ENCODE measurements at places on chromosomes 6 and 20.

- DNase-seq: no peak
Observed at GRCh38 chr6:149015535-149016525, 269.0 kb downstream of the UST start.

GRCh38 chr20:48722737-48723191 lies 105.0 kb downstream of the PREX1 start:
- no peak for DNase-seq

- no peak for DNase-seq
Observed at GRCh38 chr6:4819706-4820283, 43.6 kb downstream of the CDYL start.

DNA sequence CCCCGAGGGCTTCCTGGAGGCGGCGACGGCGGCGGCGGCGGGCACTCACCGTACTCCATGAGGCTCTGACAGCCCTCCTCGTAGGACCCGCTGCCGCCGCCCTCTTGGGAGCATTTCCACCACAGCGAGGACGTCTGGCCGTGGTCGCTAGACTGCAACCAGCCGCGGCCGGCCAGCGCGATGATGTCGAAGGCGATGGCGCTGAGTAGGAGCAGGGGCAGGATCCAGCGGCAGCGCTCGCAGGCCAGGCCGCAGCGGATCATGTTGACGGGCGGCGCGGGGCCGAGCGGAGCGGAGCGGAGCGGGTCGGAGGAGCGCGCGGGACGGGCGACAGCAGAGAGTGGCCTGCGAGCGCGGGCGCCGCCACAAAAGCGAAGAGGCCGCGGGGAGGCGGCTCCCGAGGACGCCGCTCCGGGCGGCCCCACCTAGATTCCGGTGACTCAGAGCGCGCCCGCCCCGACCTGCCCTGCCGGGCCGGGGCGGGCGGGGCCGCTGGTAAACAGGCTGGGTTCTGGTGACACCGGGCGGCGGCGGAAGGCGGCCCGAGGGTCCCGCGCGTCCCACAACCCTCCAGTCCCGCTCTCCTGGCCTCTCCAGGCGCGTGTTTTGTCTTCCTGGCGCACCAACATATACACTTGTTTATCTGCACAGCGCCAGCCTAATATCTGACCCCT lies at the start of gene PERP:
Gene PERP (minus strand): TSS at position 342 of the 674 bp plus-strand sequence. CDS start 79 bp downstream, at position 263.
- DNase-seq: peak; percentile 53

DNA sequence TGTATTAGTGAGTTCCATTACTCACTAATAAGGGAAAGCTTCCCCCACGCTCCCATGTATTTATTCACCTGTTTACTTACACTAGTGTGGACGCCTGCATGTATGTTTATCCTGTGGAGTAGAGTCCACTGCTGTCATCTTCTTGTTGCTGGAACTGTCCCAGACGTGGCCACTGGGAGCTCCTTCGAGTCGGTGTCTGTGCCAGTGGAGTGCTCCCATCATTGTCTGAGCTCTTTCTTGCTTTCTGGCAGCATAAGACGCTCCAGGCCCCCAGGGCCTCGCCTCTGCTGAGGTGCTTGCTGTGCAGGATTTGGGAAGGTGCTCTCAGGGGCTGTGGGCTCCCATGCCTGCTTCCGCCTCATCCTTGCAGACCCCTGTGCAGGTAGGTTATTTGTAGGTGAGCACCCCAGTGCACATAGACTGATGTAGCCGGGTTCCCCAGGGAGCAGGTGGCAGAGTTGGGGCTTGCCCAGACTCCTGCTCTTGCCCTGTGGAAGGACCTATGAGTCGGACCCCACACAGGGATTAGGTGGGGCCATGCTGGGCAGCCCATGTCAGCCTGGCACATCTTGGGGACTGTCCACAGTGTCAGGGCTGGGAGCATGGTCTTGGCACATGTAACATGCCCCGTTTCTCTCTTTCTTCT lies 16.6 kb downstream of the PHACTR3 start:
- DNase-seq: no peak

DNA sequence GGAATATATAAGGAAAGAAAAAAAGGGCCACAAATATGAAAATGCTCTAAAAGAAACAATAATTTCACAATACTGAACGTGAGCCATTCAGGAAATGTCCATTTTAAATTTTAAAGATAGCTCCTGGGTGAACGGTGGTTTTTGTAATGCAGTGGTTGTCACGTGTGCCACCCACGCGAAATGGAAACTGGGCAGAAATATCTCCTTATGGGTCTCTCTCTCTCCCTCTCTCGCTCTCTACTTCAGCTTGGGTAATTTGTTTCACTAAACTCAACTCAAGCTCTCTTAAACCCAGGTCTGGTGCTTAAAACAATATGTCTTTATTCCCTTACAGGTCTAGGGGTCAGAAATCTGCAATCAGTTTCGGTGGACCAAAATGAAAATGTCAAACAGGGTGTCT lies 150.8 kb downstream of the OR2B2 start:
- DNase-seq: no peak

- no peak for DNase-seq
Observed at GRCh38 chr6:167094820-167095637, 27.9 kb upstream of the CCR6 start.

DNA sequence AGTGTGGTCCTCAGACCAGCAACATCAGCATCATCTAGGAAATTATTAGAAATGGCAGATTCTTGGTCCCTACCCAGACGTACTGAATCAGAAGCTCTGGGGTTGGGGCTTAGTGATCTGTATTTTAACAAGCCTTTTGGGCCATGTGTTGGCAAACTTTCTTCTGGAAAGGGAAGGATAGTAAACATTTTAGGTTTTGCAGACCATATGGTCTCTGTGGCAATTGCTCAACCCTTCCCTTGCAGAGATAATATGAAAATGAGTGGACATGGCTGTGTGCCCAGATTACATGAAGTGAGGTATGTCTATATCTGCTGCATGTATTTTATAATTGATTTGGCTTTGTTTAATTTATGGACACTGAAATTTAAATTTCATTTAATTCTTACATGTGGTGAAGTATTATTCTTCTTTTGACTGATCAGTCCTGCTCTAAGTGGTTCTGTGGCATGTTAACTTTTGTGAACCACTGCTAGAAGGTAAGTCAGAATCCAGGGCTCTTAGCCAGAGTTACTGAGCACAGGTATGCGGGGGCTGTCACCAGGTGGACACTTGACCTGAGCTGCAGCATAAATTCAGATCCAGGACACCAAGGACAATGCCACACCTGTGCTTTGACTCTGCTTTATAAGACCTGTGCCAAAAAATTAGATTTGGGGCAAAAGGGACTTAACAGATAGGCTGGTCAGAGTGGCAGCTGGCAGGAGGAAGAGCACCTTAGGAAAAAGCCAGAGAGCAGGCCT lies 43.2 kb downstream of the LY86 start:
- DNase-seq: no peak

GRCh38 chr6:317448-318144 lies 25.3 kb downstream of the DUSP22 start:
- DNase-seq: no peak

- DNase-seq: no peak
Observed at GRCh38 chr6:160122744-160123143, 1.1 kb downstream of the SLC22A1 start.

- no peak for DNase-seq
Observed at GRCh38 chr6:24721461-24722215, 2.7 kb upstream of the C6orf62 start.

DNA sequence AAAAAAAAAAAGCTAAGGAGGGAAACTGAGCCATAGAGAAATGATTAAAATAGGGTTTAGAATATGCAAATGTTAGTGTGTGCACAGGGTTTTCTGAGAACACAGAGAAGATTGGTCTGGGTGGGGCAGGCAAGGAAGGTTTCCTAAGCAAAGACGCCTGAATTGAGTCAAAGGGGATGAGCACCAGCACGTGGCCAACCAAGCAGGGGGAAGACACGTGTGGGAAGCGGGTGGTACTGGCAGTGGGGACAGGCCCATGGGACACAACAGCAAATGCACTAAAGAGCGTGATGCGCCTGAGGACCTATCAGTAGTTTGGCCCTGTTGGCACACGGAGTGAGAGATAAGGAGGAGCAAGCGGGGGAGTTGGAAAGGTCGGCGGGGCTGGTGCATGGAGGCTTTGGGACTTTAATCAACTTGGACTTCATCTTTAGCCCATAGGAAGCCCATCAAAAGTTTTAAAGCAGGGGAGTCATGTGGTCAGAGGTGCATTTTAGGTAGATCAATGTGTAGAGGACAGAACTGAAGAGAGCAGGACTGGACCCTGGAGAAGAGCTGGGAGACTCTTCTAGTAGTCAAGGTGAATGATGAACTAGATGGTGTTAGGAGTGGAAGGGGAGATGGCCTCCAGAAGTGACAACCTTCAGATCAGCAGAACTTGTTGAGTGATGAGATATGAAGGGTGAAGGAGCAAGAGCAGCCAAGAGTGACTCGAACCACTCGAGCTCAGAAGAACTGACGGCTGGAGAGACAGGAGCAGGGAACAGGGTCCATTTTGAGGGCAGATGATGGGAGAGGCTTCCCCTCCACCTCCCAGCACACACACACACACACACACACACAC lies 40.2 kb upstream of the MAP3K4 start:
- no peak for DNase-seq

DNA sequence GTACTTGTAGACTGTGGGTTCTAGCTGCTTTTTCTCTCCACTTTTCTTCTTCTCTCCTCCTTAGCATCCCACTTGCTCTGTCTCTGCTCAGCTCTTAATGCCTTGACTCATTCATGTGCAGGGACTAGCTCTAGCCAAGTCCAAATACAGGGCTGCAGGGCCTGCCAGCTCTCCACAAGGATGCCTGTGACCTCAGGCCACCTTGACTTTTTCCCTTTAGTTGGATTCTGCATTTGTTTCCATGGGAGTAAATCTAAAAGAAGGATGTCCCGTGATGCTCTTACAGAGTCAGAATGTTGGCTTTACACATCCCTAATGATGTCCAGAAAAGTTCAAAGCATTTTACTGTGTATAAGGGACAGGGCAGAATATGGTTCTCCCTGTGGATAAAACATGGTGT lies 101.8 kb upstream of the PREP start:
- no peak for DNase-seq

DNA sequence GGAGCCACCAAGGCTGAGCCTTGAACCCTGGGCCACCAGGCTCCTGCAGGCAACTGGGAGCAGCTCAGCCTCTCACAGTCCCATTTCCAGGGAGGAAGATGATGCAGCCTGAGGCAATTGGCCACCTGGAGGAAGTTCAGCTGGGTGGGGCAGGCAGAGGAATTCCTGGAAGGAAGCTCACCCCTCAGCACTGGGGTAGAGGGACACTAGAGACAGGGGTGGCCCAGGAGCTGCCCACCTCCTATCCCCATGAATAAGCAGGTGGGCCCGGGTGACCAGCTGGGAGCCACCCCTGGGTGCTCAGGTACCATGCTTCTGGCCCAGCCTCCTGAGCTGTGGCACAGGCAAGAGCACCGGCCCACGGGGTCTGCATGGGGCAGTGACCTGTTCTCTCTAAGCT lies 3.6 kb upstream of the HSPA12B start:
- no peak for DNase-seq

GRCh38 chr20:51570739-51571459 lies 28.4 kb upstream of the NFATC2 start:
- DNase-seq: no peak

- DNase-seq: no peak
Observed at GRCh38 chr6:80439721-80440470, 333.4 kb downstream of the BCKDHB start.

DNA sequence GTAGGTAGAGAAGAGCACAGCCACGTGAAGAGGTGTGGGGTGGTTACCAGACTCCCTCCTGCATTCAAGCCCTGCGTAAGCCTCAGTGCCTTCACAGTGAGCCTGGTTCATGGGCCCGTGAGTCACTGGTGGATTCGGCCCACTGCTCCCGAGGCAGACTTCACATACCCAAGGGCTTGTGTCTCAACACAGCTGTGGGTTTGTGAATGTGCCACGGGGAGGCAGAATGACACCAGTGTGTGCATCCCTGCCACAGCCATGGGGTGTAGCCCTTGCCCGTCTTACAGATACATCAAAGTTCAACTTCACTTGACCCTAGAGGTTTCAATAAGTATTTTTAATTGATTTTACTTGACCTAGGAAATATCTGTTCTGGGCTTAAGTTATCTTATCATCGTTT lies 108.5 kb downstream of the MAP3K4 start:
- no peak for DNase-seq
